Fibroblast of skin of left quadriceps (primary cell): ENCODE measurements at places on chromosomes 13 and 19.

DNA sequence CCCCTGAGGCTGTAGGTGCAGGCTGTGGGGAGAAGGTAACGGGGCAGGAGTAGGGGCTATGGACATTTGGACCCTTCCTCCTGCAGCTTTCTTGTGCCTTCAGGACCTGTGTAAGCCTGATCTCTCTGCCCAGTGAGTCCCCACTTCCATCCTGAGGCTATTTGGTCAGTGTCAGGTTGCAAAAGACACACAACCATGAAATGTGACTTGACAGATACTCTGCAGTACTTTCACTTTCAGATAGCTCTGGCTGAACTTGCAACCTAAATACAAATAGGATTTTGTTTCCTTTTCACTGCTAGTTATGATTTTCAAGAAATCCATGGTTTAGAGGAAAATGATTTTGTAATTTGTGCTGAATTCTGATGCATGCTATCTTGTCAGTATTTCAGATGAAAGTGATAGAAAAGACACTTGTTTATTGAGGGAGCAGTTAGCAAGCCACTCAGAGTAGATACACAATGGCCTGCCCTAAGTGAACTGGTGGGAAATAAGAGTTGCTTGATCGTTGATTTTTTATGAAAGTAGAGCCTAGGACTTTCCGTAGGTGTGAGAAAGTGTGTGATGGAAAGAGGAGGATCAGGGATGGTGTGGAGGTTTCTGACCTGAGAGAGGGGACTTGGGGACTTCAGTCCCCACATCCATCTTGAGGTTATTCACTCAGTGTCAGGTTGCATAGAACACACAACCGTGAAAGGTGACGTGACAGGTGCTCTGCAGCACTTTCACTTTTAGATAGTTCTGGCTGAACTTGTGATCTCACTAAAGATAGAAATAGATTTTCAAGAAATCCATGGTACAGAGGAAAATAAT lies 18.1 kb upstream of the EID2 start:
- no peak for DNase-seq

DNA sequence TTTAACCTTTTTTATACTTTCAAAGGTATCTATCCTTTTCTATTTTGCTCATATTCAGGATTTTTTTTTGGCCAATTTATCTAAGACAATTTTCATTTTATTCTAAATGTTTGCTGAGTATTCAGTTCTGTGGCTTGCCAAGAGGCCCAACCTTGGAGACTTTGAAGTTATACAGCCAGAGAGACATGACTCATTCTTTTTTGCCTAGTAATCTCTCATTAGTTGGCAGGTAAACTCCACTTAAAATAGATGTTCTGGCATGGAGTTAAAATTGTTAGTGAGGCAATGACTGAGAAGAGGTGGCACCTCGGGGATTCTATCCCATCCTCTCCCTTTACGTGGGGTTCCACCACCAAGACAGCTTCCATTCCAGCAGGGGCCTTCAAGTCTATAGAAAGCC lies 213.8 kb downstream of the KCTD12 start:
- DNase-seq = no peak

GRCh38 chr19:19865750-19866610 lies at the start of gene ZNF253:
Gene ZNF253 (plus strand): TSS chr19:19865882. CDS start chr19:19865997, 115 bp downstream.
- peak; percentile 86 for DNase-seq

DNA sequence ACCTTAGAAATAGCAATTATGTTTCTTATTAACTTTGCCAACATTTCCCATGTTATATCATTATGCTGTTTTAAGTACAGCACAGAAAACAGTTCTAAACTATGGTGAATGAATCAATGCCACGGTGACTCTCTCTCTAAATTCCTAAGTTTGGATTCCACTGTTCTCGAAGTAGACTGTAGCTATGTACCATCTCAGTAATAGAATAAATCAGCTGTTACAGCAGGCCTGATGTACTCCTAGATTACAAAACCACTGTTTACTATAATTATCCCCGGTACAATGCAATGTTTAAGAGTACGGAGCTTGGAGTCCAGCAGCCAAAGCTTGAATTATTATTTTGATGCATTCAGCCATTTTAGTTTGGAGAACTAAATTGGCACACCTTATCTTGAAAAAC lies 476.3 kb upstream of the SLITRK1 start:
- DNase-seq = no peak

- no peak for DNase-seq
These were observed 1.5 kb upstream of the PDX1 start for GRCh38 chr13:27918041-27918917.

DNA sequence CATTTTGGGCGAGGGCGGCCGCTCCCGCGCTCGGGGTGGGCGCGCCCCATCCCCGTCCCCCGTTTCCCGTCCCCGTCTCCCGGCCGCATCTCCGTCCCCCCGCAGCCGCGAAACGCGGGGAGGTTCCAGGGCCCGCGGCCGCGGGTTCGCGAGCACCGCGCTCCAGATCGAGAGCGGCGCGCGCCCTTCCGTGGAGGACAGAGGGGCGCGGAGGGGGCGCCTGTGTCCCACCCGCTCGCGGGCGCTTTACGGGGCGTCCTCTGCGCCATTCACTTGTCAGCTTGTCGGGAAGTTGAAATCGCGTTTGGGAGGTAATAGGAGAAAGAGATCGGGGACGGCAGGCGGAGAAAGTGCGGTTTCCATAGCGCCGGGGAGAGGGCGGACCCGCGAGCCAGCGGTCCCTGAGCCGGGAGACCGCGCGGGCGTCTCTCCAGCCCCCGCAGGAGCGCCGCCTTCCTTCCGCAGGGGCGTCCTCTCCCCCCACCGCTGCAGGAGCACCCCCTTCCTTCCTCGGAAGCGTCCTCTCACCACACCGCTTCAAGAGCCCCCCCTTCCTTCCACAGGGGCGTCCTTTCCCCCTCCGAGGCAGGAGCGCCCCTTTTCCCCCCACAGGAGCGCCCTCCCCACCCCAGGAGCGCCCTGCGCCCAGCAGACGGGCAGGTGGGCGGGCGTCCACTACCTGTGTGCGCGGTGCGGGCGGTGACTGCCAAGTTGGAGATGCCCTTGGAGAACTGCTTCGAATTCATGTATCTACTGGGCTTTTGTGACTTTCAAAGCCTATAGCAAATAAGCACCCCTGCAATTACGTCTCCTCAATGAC lies 962 bp upstream of the IRS2 start:
- DNase-seq = no peak

DNA sequence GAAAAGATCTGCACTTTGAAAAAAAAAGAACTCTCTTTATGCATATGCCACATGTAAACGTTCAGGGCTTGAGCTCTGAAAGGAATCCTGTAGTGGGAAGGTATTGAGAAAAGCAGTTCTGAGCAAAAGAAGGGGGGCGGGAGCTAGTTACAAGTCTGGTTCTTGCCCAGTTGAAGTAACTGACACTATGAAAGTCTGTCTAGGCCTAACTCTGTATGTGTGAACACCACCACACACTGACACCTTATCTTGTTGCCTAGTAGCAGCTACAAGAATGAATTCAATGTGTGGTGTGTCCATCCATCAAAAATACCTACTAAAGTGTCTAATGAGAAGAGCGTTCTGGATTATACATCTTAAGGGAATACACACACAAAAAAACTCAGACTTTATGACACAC lies 820.6 kb downstream of the DIAPH3 start:
- no peak for DNase-seq

GRCh38 chr13:96020931-96021330 lies 32.3 kb downstream of the UGGT2 start:
- no peak for DNase-seq

DNA sequence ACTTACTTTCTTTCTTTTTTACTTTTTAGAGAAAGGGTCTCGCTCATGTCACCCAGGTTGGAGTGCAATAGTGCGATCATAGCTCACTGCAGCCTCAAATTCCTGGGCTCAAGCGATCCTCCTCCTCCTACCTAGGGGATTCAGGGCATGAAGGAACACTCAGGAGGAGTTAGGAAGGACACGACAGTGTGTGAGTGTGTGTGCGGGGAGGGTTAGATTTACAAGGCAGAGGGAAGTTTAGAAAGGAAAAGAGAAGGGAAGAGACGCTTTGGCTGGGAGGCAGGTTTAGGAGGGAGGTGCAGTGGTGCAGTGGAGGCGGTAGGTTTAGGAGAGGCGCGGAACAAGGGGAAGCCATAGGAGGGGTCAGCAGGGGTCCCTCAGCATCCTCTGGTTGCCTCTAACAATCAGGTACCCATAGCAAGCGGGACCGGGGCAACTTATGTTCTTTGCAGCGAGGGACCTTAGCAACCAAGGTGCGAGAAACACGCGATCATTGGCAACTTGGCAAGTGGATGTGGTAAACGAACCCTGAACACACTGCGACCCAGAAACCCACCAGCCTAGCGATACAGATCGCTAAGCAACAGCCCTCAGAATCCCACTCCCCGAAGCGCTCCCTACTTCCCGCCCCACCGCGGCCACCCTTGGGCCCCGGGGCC lies 501 bp downstream of the SIRT2 start:
- DNase-seq = no peak

- no peak for DNase-seq
These were observed 25.4 kb downstream of the ALG5 start for GRCh38 chr13:36973621-36974295.

- no peak for DNase-seq
These were observed 24.0 kb downstream of the SLC8A2 start for GRCh38 chr19:47447470-47448359.

- DNase-seq = no peak
These were observed 1.9 kb downstream of the FOXO1 start for GRCh38 chr13:40664350-40665125.

DNA sequence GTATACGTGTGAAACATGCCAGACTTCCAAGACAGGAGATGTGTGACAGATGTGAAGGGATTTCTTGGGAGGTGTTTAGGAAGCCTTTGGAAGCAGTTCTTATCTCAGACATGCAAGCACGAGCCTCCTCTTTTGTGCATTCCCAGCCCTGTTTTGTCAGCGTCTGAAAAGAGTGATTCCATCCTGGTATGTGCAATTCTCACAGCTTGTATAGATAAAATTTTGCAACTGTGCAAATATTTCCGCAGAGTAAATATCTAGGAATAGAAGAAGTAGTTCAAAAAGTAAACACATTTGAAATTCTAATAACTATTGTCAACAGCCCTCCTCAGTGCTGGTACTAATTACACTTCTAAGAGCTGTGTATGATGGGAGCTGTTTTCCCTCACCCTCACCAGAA lies 72.3 kb upstream of the C1QTNF9B start:
- peak; percentile 17 for DNase-seq

- DNase-seq = peak; percentile 61
These were observed 2.7 kb upstream of the PLIN3 start for GRCh38 chr19:4870025-4870700.

- DNase-seq = no peak
These were observed 78.4 kb downstream of the IRS2 start for GRCh38 chr13:109707742-109708617.

DNA sequence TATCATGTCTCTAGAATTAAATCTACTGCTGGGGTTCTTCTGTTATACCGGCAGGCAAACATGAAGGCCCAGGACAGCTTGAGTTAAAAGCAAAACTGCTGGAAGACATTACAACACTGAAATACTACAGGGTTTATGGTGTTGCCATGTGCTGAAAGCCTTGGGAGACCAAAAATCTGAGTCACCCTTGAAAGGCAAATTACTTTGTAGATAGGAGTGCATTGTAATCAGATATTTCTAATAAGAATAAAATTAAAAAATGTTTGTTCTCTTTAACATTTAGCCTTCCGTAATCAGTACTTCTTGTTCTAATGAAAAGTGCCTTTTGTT lies 181.3 kb downstream of the PCDH9 start:
- peak; percentile 50 for DNase-seq

DNA sequence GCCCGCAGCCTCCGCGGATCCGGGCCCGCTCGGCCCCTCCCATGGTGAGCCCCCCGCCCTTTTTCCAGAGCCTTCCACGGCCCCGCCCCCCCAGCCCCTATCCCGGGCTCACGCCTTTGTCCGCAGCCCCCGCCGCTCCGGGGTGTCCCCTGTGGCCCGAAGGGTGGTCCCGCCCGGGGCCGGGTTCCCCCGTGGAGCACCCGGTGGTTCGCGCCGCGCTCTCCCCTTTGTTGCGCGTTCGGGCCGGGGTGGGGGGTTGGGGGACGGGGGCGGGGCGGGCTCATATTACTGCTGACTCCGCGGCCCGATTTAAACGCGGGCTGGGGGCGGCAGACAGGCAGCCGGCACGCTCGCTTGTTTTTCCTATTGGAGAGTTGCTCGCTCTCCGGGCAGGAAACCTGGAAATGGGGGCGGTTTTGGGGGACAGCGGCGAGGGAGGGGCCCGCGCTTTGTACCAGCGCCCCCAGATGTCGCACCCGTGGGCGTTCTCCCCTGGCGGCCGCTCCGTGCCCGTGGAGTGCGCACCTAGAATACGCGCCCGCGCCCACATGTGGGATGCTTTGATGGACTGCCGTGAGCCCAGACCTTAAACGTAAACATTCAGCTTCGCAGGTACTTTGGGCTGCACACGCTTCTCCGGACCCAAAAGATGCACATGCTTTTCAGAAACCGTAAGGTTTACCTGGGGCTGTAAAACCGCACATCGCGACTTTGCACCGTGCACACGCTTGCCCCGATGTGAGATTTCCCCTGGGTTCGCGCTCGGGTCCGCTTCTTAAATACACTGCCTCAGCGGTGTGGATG lies 699 bp downstream of the PTOV1 start:
- no peak for DNase-seq

GRCh38 chr13:33639626-33640080 lies 178.3 kb upstream of the RFC3 start:
- DNase-seq = no peak

DNA sequence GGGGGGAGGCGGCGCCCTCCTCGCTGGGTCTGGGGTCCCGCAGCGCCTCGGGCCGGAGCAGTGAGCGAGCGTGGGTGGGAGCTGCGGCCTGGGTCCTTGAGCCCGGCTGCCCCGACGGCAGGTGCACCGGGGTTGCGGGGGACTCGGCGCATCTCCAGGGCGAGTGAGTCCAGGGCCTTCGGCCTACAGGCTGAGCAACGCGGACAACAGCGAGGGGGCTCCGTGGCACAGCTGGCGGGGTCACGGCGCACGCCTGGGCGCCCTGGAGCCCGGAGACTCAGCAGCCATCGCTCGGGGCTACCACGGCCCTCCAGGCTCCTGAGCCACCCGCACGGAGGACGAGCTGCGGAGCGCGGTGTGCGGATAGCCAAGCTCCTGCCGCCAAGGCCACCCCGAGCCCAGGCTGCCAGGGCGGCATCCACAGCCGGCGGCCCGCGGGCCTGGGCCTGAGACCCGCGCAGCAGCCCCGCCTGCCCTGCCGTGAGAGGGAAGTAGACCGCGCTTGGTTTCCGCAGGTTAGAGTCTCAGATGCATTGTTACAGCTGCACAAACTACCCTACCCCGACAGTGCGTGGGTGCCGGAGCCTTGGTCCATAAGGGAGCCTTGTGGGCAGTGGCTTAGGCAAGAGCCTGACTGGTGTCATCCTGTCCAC lies 253.9 kb upstream of the SGCG start:
- no peak for DNase-seq
